CMK (cell line): ENCODE measurements at places on chromosomes 5 and 9.

GRCh38 chr5:142617416-142618129 is 68.3 kb downstream of the FGF1 start:
- DNase-seq = no peak

DNA sequence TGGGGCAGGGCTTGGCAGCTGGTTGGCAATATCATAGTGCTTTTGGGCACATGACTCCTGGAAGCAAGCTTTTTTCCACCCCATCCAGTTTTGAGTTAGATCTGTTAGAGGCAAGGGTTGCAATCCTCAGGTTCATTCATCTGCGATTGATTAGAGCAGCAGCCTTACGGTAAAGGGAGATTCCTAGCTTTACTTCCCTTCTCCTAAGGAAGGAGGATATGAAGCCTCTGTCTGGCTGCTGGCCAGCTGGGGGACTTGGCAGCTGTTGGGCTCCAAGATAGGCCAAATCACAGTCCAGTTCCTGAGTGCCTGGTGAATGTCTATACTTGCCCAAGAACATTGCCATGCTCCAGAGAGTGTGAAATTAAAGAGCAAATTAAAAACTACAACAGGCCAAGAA is 113.4 kb upstream of the CCNH start:
- DNase-seq = no peak

GRCh38 chr5:156589104-156589945 is 260.8 kb upstream of the PPP1R2B start:
- no peak for DNase-seq

- DNase-seq = no peak
These were observed 37.0 kb downstream of the HABP4 start for GRCh38 chr9:96487029-96487396.

DNA sequence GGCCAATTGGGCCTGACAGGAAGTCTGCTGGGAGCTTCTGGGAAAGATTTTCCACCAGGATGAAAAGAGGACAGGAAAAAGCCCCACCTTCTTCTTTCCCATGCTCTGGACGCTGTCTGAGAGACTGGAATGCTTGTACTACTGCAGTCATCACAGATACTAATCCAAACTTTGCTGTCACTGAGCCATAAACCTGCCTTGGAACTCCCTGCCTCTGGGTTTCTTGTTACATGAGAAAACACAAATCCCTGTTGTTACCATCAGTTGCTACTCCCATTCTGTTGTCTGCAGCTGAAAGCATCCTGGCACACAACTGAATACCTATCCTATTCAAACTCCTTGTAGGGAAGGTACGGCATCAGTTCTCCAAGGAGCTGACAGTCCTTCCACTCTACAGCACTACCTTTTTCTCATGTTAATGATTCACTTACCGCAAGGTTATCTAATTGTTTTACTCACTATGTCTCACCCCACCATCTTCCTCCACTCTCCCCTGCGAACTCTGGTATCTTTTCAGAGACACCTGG is 167.5 kb downstream of the CDK5RAP2 start:
- DNase-seq = no peak

GRCh38 chr5:136799806-136800372 is 434.5 kb upstream of the TRPC7 start:
- DNase-seq = no peak

DNA sequence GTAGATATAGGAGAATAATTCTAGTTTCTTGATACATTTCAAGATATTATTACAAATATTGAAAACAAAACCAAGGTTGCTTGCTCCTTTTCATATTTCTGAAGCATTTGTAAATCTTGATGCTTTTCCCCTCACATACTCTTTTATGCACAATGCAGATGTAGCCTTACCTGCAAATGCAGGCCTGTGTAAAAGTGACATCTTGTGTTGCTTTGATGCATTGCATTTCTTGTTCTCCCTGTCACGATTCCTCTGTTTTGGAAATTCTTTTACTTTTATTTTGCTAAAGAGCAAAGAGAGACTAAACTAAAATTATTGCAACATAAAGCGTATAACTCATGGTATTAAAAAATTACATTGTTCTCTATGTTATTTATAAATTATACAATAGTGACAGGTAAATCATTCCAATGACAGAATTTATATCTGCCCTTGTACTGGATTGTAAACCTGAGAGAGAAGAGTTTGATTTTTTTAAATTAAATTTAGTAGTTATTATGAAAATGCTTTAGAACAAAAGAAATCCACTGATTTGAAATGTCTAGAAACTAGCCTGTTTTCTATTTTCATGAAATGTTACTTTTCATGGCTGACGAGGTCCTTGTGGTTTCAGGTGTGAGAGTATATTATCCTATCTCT is 970.0 kb downstream of the MAT2B start:
- DNase-seq = no peak

GRCh38 chr9:69188975-69189374 is 14.9 kb downstream of the TJP2 start:
- peak; percentile 42 for DNase-seq

DNA sequence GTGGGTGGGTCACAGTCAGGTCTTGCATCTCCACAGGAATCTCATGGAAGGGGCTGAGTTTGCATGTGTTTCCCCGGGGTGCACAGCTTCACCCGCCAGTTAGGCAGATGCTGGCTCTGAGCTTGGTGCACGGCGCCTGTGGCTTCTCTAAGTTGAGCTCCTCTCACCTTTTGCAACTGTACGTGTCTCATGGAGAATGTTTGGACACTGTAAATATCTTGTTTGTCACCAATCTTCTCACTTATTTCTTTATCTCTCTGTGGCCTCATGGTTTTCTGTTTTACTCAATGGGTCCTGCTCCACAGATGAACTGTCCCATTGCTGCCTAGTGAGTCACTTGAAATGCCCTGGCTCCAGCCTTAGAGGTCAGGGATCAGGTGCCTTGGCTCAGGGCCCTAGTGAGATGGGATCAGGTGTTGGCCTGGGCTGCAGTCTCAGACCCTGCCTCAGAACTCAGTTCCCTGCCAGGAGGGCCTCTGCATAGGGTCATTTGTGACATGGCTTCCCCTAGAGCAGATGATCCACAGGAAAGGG is 61.6 kb downstream of the WNK2 start:
- no peak for DNase-seq

GRCh38 chr5:119332978-119333401 is 22.8 kb upstream of the TNFAIP8 start:
- DNase-seq = no peak

DNA sequence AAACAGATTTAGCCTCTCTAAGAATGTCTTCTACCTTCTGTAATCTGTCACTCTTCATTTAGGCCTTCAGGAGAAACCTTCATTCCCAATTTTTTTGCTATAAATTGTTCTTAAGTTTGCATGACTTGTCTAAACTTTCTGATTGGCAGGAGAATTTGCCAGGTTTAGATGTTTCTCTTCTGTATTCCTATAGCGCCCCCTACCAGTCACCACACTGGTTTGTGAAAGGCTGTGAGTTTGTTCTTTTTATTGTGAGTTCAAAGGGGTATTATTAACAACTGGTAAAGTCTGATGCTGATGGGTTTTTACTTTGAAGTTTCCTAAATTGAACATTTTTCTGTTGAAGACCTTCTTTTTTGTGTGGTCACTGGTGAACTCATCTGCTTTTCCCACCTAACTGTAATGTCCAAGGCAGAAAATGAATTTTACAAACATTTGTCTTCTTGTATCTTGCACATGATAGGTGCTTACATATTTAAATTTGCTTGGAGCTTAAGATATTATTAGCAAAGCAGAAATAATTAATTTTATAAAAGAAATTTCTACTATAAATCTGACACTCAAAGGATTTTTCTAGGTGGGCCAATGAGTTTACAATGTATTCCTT is 18.4 kb upstream of the F2RL2 start:
- no peak for DNase-seq

GRCh38 chr5:109659901-109660300 is 29.8 kb upstream of the MAN2A1 start:
- DNase-seq = no peak

DNA sequence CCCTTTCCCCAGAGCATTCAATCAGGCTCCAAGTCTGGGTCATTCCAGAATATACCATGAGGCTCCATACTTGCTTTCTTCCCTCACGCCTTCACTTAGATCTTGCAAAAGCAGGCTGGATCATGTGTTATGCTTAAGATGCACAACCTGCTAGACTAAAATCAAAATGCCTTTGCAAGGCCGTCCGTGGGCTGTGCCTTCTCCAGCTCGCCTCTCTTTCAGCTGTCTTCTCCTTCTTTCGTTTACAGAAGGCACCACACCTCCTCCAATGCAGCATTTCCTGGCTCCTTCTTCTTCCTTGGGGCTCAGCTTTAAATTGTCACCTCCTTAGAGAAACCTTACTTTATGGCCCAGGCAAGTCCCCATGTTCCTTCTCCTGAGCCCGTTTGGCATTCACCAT is 150.6 kb downstream of the ADCY2 start:
- no peak for DNase-seq
